CD4-positive, alpha-beta T cell treated with Interferon alpha-2 for 1 hour (primary cell): ENCODE measurements at places on chromosomes 2 and 18.

DNA sequence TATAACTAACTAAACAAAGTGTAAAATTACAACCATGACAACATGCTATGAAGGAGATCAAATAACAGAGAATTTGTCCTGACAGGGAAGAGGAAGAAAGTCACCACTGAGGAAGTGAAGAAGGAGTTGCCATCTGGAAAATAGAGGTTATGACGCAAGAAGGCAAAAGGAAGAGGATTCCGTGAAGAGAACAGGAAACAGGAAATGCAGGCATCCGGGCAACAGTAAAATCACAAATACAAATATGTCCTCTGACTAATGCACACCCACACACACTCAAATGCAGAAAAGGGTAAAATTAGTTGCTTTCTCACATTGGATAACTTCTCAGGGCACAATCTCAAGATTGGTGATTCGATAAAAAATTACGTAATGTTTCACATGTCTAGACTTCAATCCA is 278.4 kb downstream of the TMX3 start:
- DNase-seq = no peak

DNA sequence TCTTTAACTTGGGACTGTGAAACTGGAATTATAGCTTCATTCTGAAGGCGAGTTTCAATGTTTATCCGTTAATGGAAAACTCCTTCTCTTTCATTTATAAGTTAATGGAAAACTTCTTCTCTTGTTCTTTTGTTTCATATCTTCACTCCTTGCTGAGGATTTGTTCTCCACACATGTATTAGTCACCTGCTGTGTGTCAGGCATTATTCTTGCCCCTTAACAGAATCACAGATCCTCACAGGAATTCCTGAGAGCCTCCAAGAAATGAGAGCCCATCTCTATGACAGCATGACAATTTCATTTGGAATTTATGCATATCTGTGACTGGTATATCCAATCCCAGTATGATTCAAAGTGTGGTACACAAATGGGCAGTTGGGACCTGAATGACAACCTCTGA is 545.8 kb downstream of the BCL11A start:
- no peak for DNase-seq

DNA sequence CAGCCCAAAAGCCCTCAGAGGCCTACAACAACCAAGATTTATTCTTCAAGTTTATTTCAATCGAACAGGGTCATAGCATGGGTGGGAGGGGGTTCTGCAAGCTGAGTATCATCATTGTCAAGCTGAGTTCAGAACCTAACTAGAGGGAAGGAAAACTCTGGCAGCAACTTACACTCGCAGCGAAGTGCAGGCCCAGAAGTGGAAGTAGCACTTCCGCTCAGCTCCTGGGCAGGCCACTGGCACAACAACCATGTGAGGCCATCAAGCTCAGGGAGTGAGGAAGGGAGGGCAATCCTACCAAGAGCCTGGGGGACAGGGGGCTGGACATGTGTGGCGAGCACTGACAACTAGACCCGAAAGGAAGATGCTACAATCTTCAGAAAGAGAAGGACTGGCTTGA is 4.8 kb downstream of the UXS1 start:
- DNase-seq = no peak

DNA sequence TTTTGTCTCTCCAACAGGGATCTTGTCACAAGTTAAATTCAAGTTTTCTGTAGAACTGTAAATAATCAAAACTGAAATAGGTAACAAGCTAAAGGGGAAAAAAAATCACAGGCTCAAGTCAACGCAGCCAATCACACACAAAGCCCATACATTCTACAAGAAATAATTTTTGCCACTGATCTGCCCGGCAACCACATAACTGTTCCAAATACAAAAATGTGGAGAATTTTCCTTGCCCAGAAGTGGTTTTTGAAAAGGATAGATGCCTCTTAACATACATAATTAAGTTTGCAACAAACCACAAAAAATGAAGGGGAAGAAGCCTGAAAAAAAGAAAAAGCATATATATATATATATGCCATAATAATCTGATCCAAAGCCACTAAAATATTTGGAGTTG is 60.3 kb downstream of the FARSB start:
- no peak for DNase-seq

DNA sequence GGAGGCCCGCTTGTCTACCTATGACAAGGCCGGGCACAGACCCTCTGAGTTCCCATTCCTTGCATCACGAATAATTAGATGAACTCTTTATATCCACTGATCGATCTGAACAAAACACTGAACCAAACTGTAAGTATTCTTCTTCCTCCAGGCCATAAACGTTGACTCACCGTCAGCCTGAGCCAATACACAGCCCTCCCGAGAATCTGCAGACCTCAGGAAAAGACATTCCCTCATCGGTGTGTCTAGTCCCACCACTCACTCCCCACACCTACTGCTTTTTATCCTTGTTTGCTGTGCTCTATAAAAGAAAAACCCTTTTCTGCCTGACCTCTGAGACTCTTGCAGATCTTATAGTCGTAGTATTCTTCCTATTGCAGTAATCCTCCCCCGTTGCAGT is 41.0 kb downstream of the TMEM87B start:
- DNase-seq = no peak

DNA sequence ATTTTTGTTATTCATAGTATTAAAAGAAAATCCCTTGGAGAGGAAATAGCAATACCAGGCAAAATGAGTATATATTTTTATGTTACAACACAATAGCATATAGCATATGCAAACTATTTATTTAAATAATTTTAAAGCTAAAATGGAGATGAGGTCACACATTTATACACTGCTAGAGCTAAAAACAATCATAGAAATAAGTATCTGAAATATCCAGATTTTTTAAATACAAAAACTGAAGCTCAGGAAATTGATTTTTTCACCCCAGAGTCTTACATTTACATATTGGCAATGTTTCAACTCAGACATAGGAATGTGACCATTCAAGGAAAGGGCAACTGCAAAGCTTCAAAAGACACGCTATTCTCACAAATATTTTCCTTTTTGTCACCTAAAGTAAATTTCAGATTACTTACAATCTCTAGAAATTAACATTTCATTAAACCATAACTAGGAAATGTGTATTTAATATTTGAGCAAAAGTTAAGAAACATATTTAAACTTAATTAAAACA is 8.9 kb downstream of the TFPI start:
- no peak for DNase-seq

DNA sequence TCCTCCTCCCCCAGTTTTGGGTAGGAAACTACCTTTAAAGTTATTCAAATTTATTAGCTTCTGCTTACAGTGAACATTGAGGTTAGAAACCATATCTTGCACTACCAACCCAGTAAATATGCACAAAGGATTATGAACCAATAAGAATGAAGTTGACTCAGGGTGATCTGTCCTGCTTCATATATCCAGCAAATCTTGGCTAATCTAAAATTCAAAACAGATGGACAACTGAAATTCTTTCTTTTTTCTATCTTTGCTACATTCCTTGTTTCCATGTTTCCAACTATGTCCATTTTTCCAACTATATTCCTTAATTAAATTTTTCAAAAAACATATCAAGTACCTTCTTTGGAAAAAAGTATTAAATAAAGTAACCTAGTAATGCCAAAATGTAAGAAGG is 149.3 kb downstream of the FAM124B start:
- no peak for DNase-seq

- DNase-seq = peak; percentile 2
These were observed 314.8 kb downstream of the MBD2 start for GRCh38 chr18:53909668-53910067.

- no peak for DNase-seq
These were observed 88.0 kb downstream of the LTBP1 start for GRCh38 chr2:33034784-33035183.

- no peak for DNase-seq
These were observed 216.2 kb downstream of the TFCP2L1 start for GRCh38 chr2:121068851-121069250.

GRCh38 chr18:3692113-3692621 is 242.2 kb downstream of the TGIF1 start:
- DNase-seq = no peak
